ENCODE measurements at places on chromosomes 2 and 18.

- DNase-seq, result no peak
These were observed 251.2 kb upstream of the RBBP8 start for GRCh38 chr18:22681908-22682307.

GRCh38 chr2:75311993-75312392 is 112.7 kb upstream of the TACR1 start:
- no peak for DNase-seq

DNA sequence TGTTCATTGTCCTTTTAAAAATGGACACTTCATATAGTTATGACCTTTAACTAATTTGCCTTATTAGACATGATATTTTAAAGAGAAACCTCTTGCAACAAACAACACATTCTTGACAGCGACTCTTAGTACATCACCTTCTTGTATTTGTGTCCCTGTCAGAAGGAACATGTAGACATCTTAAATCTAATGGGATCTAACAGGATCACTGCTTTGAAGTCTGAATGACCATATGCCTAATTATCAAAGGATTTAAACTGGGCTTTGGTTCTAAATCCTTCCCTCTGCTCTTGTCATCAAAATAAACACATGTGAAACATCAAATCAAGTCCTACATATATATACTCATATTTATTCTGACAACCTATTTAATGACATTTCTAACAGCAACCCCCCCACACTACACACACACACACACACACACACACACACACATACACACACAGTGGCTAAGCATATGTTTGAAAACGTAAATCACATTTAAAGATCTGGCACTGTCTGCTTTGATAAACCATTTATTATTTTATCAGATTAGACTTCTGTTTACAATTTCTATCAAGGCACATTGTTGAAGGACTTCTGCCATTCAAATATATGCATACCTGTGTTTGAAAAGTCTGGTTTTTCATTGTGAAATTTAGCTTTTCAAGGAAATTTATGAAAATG is 4.2 kb downstream of the GALNT13 start:
- DNase-seq, result no peak

GRCh38 chr18:3806656-3807055 is 356.7 kb downstream of the TGIF1 start:
- DNase-seq, result no peak

- DNase-seq, result no peak
These were observed 185.8 kb downstream of the ANKRD44 start for GRCh38 chr2:197124639-197125390.

- no peak for DNase-seq
These were observed 107.7 kb downstream of the CBLN2 start for GRCh38 chr18:72436401-72436800.

GRCh38 chr18:57951117-57951796 is 92.8 kb upstream of the NEDD4L start:
- no peak for DNase-seq

DNA sequence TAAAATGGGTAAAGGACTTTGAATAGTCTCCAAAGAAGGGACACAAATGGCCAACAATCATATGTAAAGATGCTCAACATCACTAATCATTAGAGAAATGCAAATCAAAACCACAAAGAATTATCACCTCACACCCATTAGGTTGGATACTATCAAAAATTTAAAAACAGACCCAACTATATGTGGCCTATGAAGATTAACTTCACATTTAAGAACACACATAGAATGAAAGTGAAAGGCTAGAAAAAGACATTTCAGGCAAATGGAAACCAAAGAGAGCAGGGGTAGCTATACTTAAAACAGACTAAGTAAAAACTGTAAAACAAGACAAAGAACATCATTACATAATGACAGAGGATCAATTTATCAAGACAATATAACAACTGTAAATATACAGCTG is 53.5 kb upstream of the ASPRV1 start:
- DNase-seq, result no peak

GRCh38 chr18:52288403-52289004 is 51.5 kb upstream of the DCC start:
- no peak for DNase-seq

DNA sequence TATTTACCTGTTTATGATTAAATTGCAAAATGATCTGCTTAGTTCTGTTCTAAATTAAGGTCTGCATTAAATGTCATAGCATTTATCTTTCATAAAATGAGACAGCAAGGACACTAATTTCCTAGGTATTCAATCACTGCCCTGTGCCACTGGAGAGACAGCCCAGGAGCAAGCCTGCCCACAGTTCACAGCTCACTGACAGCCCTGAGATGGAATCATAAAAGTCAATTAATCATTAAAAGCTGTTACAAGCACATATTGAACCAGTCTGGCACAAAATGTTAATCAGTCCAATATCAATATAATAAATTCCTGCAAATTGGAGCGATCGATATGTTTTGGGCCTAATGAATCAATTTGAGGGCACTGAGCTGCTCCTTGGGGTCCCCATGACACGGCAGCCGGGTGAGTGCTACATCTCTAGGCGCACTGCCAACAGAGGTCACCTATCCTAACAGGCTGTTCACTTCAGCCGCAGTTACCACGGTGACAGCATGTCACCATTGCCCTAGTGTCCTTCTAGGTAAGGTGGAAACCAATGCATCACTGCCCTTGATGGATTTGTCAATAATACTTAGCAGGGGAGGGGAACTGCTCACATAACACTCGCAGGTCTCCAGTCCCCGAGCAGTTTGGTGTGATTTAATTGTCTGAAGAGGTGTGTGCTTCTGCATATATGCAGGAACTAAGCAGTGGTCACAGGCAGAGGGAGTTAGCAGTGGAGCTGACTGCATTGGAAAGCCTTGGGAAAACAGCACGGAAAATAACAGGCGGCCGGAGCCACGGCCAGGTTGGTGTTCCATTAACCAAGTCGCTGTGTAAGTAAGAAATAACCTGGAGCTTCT is 47.3 kb downstream of the POU3F3 start:
- no peak for DNase-seq

- DNase-seq, result no peak
These were observed 92.3 kb downstream of the BIN1 start for GRCh38 chr2:127014630-127015029.

GRCh38 chr2:30233271-30234009 is 2.1 kb downstream of the LBH start:
- no peak for DNase-seq

- DNase-seq, result no peak
These were observed 592.7 kb downstream of the XIRP2 start for GRCh38 chr2:167480986-167481309.

DNA sequence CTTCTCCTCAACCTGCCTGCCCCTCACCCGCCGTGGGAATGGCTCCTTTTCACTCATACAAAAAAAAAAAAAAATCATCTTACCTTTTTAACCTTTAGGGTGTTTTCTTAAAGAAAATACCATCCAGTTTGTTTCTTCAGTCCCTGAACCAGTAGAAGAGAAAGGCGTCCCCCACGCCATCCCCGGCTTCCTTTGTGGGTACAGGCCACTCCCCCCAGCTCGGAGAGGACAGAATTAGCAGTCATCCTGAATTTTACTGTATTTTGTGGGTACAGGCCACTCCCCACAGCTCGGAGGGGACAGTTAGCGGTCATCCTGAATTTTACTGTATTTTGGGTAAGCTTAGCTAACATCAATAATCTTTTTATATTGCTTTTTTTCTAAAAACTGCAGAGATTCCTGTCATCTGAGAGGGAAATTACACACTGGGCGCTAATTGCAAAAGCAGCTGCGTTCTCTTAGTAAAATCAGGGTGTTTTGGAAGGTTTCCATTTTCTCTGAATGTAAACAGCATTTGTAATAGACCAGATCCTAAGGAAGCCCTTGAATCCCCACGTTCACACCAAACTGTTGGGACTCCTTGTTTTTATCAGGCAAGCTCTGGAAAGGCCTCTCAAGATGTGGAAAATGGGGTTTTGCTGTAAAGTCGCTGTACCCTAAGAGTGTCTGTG is 72.5 kb downstream of the NFATC1 start:
- DNase-seq, result no peak

DNA sequence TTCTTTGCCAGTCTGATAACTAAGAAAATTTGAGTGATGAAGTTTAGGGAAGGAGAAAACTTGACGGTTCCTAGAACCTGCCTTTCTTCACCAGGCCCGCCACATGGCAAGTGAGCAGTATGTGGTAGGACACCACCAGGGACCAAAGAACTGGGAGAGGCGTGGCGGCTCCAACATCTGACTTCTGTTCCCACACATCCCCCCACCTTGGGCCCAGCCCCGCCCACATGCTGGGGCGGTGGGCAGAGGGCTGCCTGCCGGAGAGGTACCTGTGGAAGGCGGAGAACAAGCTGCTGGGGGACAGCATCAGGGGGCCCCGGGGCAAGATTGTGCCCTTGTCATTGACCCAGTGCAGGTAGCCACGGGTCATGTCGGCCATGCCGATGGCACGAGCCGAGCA is 75.0 kb downstream of the EMILIN2 start:
- DNase-seq, result no peak

DNA sequence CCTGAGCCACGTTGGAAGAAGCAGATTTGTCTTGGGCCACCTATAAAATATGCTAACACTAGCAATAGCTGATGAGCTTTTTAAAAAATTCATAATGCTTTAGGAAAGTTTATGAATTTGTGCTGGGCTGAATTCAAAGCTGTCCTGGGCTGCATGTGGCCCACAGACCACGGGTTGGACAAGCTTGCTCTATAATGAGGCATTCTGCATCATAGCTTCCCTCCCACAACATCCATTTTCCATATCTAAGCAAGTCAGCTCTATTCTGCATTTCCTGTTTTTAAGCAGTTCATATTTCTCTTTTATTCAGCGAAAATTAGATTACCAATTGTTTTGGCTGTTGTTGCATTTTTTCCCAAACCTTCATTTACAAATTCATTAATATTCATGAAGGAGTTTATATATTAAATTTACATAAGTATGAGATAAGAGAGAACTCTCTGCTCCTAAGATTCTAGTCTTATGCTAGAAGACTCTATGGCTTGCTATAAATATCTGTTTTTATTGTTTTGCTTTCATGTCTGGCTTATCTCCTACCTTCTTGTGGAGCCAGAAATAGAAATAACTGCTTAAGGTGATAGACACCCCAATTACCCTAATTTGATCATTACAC is 114.5 kb upstream of the HNRNPA3 start:
- DNase-seq, result no peak

DNA sequence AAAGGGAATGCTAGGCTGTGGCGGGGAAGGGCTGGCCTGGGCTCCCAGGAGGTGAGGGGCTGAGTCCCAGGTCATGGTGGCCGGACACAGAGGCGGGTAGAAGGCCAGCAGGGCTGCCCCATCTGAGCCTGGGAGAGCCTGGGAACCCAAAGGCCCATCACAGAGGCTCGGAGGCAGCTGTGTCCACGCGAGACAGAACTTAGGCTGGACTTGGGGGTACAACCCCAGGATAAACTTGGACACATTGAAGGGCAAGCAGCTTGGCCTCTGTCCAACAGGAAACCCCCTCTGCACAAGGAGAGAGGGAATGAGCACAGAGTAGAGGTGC is 95.9 kb downstream of the ZFP36L2 start:
- no peak for DNase-seq

DNA sequence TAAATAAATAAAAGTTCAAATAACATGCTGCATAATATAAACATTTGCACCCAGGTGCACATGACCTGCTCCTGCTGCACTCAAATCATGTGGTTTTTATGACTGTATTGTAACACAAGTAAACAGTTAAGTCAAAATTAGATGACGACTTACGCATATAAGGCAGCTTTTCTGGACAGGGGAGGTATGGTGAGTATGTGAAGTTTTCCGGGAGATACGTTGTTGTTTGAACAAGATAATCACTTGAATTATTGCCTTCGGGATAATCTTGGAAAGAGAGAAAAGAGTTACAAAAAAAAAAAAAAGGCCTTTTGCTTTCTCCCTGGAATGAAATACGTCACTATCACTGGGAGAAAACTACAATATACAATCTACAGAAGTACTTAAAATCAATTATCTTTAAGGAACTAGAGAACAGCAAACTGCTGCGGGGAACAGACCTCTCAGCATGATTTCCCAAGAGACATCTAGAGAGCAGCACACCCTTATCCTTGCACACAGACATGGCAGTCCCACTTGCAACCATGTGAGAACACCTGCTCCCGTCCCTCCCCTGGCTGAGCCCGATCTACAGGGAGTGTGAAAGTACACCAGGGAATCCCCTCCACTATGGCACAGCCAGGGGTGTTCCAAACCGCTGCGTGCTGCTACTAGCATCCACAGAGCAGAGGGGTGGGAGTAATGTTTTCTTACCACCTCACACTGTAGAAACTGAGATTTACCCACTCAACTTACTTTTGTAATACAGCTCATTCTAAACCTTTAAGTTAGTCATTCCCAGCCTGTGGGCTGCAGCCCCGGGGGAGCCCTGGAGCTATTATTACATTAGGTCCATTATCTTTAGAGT is 26.3 kb downstream of the B4GALT6 start:
- no peak for DNase-seq

DNA sequence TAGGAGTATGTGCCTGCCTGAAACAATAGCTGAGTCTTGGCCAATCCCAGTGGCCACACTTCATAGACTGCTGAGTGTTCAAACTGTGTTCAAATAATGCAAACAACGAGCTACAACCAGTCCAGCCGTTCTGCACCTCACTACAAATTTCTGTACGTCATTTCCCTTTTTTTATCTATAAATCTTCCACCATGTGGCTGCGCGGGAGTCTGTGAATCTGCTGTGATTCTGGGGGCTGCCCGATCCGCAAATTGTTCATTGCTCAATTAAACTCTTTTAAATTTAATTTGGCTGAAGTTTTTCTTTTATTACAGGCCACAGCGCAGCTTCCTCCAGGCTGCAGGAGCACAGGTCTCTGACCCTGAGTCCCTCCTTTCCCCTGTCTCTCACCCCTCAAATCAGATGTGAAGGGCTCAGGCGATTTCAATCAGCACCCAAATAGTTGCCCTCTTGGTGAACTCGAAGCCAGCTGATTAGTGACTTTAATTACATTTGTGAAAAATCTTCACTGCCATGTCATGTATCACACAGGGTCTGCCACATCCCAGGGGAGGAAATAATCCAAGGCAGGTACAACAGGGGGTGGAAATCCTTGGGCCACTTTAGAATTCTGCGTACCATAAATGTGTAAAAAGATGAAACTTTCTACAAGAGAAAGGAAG is 145.6 kb downstream of the NDUFA10 start:
- DNase-seq, result no peak
